Left colon (tissue), 2 donors: ENCODE measurements at places on chromosomes 2 and 18. TPM values are rescaled to one million over a fixed set of nuclear protein-coding genes. Genes with fewer than 3 reads are reported as not detected.

Gene SP5
- 1.7 TPM for total RNA-seq

GRCh38 chr2:56475191-56475590 is 291.4 kb downstream of the CCDC85A start:
- no peak for DNase-seq

DNA sequence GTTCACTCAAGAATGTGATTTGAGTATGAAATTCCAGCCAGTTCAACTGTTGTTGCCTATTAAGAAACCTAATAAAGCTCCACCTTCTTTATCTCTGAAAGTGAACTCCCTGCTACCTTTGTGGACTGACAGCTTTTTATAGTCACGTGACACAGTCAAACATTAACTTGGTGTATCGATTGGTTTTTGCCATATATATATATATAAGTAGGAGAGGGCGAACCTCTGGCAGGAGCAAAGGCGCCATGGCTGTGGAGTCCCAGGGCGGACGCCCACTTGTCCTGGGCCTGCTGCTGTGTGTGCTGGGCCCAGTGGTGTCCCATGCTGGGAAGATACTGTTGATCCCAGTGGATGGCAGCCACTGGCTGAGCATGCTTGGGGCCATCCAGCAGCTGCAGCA is at the start of gene UGT1A1:
TSS of gene UGT1A1 (plus strand) at position 228 of the 400 bp plus-strand sequence. CDS start at position 246, 18 bp downstream.
- no peak for DNase-seq

GRCh38 chr2:236847023-236847422 is 238.7 kb upstream of the COPS8 start:
- DNase-seq: no peak

GRCh38 chr2:135227386-135227785 is 175.3 kb downstream of the RAB3GAP1 start:
- no peak for DNase-seq

- no peak for DNase-seq
Measured at GRCh38 chr2:74367789-74368188, 12.3 kb downstream of the DCTN1 start.

GRCh38 chr18:7987284-7987976 is 420.3 kb downstream of the PTPRM start:
- no peak for DNase-seq

- no peak for DNase-seq
Measured at GRCh38 chr18:47979611-47980200, 49.2 kb upstream of the SMAD2 start.

Gene HNMT
- 74.0 TPM for total RNA-seq

GRCh38 chr18:54752185-54752584 is 76.1 kb upstream of the RAB27B start:
- no peak for DNase-seq

DNA sequence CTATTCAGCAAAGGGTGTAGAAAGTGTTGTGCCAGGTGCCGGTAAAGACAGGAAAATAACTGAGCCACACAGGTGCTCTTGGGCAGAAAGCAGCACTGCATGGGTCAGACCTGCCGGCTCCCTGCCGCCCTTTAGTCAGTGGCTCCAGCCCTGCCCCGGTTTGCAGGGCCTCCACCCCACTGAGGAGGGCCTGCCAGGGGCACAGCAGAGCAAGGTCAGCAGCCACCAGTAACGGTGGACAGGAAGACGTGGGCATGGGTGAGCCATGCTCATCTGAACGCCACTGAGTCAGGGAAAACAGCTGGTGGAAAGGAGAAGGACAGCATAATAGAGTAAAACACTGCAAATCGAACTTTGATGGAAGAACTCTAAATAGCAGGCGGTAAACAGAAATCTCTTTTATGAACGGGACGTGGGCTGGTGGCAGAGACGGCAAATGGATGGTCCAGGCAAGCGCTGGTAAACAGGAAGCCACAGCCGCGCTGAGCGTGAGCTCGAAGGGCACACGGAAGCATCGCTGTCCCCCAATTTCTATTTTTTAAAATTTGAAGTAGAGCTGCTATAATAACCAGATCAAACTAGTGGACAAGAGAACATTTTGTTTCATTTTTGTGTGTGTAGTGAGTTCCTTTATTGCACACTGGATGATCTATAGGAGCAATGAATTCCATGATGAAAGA is 141.8 kb upstream of the ALKAL2 start:
- DNase-seq: no peak

DNA sequence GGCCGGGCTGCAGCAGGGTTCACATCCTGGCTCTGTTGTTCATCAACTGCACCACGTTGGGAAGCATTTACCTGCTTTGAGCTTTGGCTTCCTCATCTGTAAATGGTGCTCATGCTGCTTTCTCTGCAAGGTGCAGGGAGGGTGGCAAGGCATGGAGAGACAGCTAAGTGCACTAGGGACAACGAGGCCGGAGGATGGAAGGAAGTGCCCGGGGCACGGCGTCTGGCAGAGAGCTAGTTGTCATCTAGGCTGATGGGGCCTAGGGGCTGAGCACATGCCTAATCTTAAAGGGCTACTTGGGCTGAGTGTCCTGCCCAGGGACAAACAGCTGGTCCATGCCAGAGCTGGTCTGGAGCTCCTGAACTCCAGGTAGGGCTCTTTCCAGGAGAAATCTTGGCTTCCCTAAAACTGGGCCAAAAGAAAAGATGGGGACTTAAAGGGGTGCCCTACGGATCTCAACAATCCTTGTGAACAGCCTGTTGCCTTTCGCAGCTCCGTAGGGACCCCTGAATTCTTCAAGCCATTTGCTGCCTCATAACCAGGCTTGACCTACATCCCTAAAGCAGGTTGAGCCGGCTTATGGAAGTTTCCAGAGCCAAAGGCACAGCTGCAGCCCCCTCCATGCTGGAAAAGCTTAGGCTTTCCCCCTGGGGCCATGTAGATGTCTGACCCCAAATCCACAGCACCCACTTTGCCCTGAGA is 130.8 kb downstream of the SMAD7 start:
- peak; percentile 7 for DNase-seq

GRCh38 chr2:174015428-174015827 is 50.3 kb upstream of the SP3 start:
- DNase-seq: no peak

GRCh38 chr2:70615222-70615621 is 61.6 kb upstream of the TGFA start:
- DNase-seq: no peak

- no peak for DNase-seq
Measured at GRCh38 chr2:24918326-24919036, 1.6 kb downstream of the ADCY3 start.

DNA sequence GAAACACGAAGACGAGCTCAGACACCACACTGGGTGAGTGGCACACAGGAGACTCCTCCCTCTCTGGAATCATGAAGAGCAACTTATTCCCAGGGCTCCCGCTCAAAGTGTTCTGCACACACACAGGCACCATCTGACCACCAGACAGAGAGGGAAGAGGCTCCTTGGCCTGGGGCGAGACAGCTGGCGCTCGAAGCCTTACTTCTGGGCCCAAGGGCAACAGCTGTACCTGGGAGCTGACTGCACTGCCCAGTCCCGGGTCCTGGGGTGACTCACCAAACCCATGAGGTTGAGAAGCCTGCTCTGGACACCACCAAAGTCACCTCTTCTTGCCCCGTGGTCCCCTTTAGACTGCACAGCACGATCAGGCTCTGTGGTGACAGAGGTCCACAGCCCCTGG is 42.4 kb downstream of the ADCY3 start:
- DNase-seq: no peak

GRCh38 chr2:83376731-83377130 is 1082.3 kb downstream of the SUCLG1 start:
- DNase-seq: no peak

DNA sequence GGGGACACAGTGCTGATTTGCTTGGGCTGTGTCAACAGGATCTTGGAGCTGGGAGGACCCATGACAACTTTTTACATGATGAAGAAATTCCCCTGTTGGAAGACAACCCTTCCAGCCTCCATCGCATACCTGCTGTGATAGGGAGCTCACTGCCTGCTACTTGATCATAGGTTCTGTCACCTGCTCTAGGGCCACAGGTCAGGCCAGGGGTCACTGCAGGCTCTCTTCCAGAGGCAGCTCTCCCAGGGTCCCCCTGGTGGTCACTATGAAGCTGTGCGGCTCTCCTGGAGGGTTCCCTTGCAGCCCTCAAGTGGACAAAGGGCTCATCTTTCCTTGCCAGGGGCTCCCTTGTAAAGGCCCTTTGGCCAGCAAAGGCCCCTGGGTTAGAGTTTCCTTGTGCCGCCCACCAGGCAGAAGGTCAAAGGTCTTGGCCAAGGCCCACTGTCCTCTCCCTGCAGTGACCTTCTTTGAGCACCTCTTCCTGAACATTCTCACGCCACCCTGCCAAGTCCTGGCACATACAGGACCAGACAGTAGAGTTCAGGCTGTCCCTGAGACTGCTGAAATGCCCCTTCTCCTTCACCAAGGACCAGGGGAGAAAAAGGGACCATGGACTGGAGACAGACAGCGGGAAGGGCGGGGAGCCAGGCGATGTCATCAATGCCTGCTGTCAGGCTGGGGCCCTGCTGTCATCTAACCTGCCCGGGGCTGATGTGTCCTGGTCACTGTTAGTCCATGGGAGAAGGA is 345.1 kb downstream of the DYSF start:
- DNase-seq: peak; percentile 31

DNA sequence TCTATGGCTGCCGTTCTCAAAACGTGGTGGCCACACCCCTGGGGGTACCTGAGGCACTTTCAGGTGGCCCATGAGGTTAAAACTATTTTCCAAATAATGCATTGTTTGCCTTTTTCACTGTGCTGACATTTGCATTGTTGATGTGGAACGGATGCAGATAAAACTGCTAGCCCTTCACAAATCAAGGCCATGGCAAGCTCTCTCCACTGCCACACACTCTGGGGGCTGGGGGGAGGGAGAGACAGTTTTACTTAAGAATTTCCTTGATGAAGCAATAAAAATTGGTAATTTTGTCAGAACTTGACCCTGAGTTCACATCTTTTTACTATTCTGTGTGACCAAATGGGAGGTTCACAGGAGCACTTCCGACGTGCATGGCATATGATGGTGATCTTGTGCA is 22.0 kb upstream of the TGIF1 start:
- no peak for DNase-seq

Gene INHBB
- total RNA-seq: 0.98 TPM

DNA sequence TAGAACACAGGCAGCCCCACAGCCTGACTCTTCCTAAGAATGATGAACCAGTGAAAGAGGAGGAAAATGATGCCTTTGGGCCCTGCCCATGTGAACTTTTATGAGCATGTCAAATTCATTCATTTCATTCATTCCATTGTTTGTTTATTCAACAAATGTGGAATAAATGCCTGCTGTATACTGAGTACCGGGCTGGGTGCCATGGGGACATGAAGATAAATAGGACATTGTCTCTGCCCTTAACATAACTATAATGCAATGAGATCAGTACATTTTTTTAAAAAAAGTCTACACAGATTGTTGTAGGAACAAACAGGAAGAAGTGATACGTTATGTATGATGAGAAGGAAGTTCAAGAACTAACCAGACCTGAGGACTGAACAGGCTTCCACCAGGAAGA is 14.7 kb downstream of the MREG start:
- DNase-seq: no peak
